Left ventricle myocardium inferior (tissue), 1 donor: ENCODE measurements at places on chromosomes 7 and 10. TPM values are rescaled to one million over a fixed set of nuclear protein-coding genes. Genes with fewer than 3 reads are reported as not detected.

The NDUFA5 gene
- 378 TPM for total RNA-seq

The CCDC136 gene
- total RNA-seq = 8.2 TPM

The ABCB1 gene
- 1.0 TPM for total RNA-seq

The HSPA12A gene
- total RNA-seq = 15.0 TPM

The HYAL4 gene
- total RNA-seq = not detected

The OPN1SW gene
- not detected for total RNA-seq

DNA sequence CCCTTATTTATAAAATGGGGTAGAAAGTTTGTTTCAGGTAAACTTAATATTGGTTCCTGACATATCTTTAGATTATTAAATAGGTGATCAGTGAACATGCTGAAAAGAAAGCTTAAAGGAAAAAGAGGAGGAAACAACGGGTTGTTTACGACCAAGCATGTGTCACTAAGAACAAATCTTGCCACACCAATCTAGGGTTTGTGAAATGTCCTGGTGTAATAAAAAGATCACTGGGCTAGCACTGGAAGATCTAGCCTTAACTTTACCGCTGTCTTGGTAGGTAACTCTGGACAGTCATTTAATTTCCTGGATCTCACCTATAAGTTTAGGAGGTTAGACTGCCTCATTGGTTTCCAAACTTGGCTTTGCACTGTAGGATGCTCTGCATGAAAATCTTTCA, 19.0 kb downstream of the VPS26A start:
- no peaks in the 10 kb centered on the region for H3K27me3 ChIP-seq
- no peak for DNase-seq
- H3K4me1 ChIP-seq = peaks cover 12% of the 10 kb centered on the region
- no peak overlapping the region for H3K27ac ChIP-seq

DNA sequence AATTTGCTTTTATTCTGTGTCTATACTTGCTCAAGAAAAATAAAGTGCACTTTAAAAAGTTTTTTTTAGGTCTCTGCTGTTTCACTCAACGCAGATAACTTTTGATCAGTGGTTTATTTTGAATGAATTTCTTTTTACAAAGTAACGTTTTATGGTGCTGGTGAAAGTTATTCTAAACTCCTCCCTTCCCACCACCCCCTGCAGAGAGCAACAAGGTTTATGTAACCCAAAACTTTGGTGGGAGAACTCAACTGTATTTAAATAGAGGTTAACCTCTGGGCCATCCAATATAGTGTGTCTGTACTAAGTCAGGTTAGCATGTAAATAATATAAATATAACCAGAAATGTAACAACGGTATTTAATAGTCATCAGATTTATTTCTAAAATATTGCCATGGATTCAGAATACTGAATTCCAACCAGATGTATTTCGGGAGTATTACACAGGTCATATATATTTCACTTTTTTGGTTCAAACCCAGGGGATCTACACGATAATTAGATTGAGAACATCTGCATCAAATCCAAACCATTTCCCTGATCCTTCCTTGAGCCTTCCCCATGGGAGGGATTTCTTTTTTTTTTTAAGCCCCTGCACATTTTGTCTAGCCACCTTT, 3.9 kb upstream of the CUX1 start:
- peaks cover 34% of the 10 kb centered on the region for H3K4me1 ChIP-seq
- H3K27me3 ChIP-seq = no peaks in the 10 kb centered on the region
- no peak overlapping the region for H3K27ac ChIP-seq
- no peaks in the 10 kb centered on the region for H3K36me3 ChIP-seq
- DNase-seq = no peak
- H3K4me3 ChIP-seq = peak overlapping the region; percentile 92

GRCh38 chr7:73833251-73833919, 2.6 kb downstream of the CLDN4 start:
- no peak overlapping the region for H3K27ac ChIP-seq
- H3K27me3 ChIP-seq = peaks cover 44% of the 10 kb centered on the region
- H3K4me1 ChIP-seq = peaks cover 2% of the 10 kb centered on the region
- no peak for DNase-seq
- no peaks in the 10 kb centered on the region for H3K36me3 ChIP-seq

DNA sequence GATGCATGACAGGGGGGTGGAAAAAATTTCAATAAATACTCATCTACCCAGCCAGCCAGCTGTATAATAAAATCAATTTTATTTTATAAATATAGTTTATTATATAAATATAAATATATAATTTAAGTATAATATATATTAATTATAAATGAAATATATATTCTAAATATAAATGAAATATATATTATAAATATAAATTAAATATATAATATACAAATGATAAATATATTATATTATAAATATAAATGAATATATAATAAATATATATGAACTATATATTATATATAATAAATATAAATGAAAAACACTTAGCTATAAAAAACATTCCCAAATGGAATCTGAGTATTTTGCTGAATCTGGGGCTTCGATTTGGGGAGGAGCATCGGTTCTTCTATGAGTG, 79.4 kb upstream of the CDCA7L start:
- DNase-seq = no peak
- no peak overlapping the region for H3K4me3 ChIP-seq
- peaks cover 15% of the 10 kb centered on the region for H3K27me3 ChIP-seq
- no peaks in the 10 kb centered on the region for H3K4me1 ChIP-seq

DNA sequence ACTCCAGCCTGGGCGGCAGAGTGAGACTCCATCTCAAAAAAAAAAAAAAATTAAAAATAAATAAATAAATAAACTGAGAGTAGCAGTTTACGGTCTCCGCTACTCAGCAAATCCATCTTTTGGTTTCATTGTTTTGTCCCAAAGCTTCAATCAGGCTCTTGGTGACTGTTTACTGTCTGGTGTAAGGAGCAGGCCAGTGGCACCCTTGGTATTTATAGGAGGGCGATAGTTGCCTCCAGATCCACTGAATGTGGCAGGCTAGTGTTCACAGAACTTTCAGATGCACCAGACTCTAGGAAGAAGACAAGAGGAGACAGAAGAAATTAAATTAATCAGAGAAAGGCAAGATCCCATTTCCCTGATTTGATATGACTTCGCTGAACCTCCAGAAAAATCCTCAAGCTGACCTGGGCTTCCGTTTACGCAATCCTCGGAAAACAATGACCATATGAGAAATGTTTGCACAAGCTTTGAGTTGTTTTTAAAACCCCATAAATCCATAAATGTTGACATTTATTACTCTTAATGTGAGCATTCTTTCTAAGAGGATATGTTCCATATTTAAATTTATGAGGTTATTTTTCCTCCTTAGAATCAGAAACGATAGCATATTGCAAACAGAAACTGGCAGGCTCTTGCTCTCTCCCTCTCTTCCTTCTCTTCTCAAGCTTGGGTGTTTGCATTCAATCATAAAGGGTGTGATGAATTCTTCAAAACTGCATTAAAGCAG, 7.1 kb upstream of the MUC3A start:
- no peaks in the 10 kb centered on the region for H3K4me1 ChIP-seq
- H3K27ac ChIP-seq = no peak overlapping the region
- H3K36me3 ChIP-seq = no peaks in the 10 kb centered on the region

DNA sequence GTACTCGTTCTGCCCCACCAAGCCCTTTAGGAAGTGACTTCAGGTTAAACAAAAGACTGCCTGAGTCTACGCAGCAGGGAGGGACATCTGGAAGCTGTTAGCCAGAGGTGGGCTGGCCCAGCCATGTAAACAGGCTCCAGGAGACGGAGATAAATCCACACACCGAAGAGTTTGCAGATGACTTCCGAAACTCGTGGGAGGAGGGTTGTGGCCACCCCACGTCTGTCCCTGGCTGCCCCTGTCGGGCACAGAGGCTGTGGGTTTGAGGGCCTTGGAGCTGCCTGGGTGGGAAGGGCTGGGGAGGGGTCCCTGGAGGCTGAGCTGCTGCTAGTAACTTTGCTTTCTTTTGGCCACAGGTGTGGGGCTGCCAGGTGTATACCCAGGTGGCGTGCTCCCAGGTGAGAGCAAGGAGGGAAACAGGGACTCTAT, 15.6 kb downstream of the ELN start:
- DNase-seq = no peak
- no peak overlapping the region for H3K27ac ChIP-seq
- H3K36me3 ChIP-seq = peaks cover 54% of the 10 kb centered on the region
- H3K27me3 ChIP-seq = peaks cover 24% of the 10 kb centered on the region
- H3K4me3 ChIP-seq = no peak overlapping the region

DNA sequence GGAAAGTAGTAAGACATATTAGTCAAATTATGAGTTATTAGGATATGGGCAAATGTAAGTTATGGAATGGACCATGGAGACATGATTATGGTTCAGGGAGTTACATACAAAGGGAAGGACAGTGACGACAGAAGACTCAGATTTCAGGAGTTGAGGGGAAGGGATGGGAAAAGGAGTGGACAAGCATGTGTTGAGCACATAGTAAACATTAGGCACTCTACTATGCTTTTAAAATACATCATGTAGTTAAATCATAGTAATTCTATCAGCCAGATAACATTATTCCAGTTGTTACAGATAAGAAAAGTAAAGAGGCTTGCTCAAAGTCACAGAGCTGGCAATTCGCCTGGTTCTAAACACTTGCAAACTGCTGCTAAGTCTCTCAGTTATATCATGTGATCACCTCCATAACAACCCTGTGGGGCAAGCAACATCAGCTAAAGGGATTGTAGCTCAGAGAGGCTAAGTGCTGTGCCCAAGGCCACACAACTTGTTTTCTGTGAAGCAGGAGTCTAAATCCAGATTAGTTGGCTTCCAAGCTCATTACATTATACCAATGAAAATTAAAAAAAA, 115.2 kb upstream of the MDFIC start:
- no peaks in the 10 kb centered on the region for H3K36me3 ChIP-seq
- no peak overlapping the region for H3K4me3 ChIP-seq
- DNase-seq = no peak
- H3K27me3 ChIP-seq = no peaks in the 10 kb centered on the region
- no peak overlapping the region for H3K27ac ChIP-seq
- H3K4me1 ChIP-seq = no peaks in the 10 kb centered on the region

DNA sequence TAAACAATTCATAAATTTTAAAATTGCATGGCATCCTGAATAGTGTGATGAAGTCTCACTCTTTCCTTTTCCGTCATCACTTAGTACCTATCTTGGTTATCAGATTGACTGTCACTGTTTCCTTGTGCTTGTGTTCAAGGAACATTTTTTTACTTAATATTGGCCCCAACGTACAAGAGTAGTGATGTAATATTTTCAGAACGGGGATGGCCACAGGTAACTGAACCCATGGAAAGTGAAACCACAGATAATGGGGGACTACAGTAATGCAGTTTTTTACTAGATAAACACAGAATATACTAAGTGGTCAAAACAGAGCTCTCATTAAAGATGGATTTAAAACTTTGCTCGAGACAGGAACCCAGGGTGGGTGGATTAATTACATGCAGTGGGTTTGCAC, 85.4 kb downstream of the MACC1 start:
- H3K36me3 ChIP-seq = no peaks in the 10 kb centered on the region
- no peaks in the 10 kb centered on the region for H3K27me3 ChIP-seq
- H3K27ac ChIP-seq = no peak overlapping the region

DNA sequence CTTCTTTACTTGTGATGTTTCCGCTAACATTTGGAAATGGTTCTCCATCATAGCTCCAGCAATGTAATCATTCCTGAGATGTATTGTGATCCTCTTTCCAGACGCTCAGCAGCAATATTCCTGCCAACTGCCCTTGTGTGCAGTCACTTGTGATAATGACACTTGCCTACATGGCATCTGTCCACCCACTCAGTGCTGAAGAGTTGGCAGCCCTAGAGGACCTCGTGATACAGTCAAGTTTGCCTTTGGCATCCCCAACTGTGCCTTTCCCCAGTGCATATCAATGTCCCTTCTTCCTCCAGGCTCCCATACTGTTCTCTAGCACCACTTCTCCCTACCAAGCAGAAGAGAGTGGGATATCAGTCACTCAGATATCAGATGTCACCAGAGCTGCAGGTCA, 64.9 kb downstream of the MYOF start:
- no peaks in the 10 kb centered on the region for H3K36me3 ChIP-seq
- H3K4me3 ChIP-seq = no peak overlapping the region
- no peaks in the 10 kb centered on the region for H3K27me3 ChIP-seq
- peaks cover 71% of the 10 kb centered on the region for H3K4me1 ChIP-seq

- DNase-seq = no peak
- no peak overlapping the region for H3K4me3 ChIP-seq
- no peaks in the 10 kb centered on the region for H3K4me1 ChIP-seq
- no peaks in the 10 kb centered on the region for H3K27me3 ChIP-seq
Measured at GRCh38 chr7:30652698-30653641, 29.3 kb downstream of the CRHR2 start.

DNA sequence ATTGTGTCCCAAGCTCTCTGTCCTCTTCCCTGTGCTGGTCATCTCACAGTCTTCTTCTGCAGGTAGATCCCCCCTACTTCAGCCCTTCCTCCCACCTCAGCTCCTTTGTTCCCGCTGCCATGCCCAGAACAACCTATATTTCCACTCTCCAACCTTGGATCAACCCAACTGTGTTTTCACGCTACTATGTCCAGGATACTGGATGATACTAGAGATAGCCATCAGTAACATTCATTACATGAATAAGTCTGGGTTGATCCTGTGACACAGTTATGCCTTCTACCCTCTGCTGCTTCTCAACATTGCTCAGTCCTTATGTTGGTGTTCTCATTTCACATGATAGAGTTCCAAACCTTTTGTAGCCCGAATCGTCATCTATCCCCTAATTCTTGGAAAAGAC, 286.4 kb downstream of the ZEB1 start:
- H3K27me3 ChIP-seq = no peaks in the 10 kb centered on the region
- peak overlapping the region; percentile 90 for H3K27ac ChIP-seq
- H3K36me3 ChIP-seq = no peaks in the 10 kb centered on the region
- DNase-seq = no peak
- peaks cover 39% of the 10 kb centered on the region for H3K4me1 ChIP-seq

DNA sequence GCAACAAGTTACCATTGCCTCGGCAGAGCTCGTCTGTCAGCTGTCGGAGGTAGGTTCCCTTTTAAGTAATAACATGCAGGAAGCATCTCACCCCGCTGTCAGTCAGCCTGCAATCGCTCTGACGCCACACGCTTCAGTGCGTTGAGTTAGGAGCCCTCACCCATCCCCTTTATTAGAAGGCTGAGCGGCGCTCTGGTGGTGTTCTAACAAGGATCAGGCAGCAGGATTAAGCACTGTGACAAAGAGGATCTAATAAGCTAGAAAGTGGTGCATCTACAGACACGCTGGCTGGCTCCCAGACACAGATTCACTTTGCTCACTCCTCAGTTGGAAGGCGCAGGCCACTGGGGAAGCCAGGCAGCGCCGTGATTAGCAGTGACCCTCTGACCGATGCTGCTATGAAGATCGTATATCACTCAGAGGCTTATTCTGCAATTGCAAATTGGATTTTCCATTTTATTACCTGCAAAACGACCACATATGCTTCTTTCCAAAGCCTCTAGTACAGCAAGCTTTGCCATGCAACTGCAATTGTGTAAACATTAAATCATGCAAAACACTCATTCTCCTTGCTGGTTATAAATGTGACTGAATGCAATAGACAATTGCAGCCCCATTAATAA, 117.7 kb downstream of the RSU1 start:
- H3K27ac ChIP-seq = no peak overlapping the region
- peaks cover 7% of the 10 kb centered on the region for H3K36me3 ChIP-seq
- no peak for DNase-seq
- H3K4me3 ChIP-seq = no peak overlapping the region
- peaks cover 11% of the 10 kb centered on the region for H3K4me1 ChIP-seq

- H3K27ac ChIP-seq = no peak overlapping the region
- H3K27me3 ChIP-seq = peaks cover 7% of the 10 kb centered on the region
- H3K36me3 ChIP-seq = no peaks in the 10 kb centered on the region
- DNase-seq = no peak
- H3K4me3 ChIP-seq = no peak overlapping the region
Measured at GRCh38 chr10:86172301-86172700, 194.3 kb downstream of the GRID1 start.
